ENCODE measurements at places on chromosomes 4 and X. TPM values are rescaled to one million over a fixed set of nuclear protein-coding genes. Genes with fewer than 3 reads are reported as not detected.

- no peak for ATAC-seq
Observed at GRCh38 chr4:117664706-117665444, 369.4 kb upstream of the NDST3 start.

DNA sequence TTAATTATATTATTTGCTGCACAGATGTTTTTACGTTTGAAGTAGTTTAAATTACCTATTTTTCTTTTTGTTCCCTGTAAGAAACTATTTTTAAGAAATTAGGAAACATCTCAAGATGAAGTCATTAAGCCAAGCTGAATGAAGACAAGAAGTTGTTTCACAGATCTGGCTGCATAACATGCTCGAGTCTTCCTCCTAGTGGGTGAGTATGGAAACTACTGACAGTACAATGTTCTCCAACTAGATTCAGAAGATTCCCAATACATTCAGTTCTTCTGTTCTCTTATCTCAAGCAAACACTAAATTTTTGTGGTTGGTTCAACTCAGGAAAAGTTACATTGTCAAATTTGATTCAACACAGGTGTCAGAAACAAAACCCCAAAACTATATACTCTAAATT, 256.8 kb upstream of the VCX start:
- no peak for ATAC-seq

The TASL gene
- not detected for total RNA-seq

- no peak for ATAC-seq
Observed at GRCh38 chr4:56104188-56104587, 155.4 kb downstream of the CEP135 start.

The PLRG1 gene
- 41.4 TPM for total RNA-seq

DNA sequence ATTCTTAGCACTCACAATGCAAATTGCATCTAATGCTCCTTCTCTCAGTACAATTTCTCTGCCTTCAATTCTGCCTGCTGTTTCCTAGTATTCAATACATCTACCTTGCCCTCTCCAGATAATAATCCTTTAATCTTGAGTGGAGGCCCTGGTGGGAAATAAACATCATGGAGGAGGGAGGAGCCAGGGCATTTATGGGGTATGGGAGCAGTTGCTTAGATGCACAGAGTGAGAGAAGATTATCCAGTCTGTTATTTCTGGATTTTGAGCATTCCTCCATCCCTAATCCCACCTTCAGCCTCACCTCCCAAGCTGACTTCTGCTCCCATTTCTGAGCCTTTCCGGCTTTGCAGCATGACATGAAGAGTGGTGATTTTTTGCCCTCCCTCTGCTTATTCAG, 127.9 kb upstream of the PPP3CA start:
- no peak for ATAC-seq

The HTRA3 gene
- total RNA-seq = 80.5 TPM

The SRPX2 gene
- 52.1 TPM for total RNA-seq
